Vagina (tissue), 2 donors: ENCODE measurements at places on chromosomes 4 and X. TPM values are rescaled to one million over a fixed set of nuclear protein-coding genes. Genes with fewer than 3 reads are reported as not detected.

USP26 gene
- total RNA-seq, result not detected

- H3K27me3 ChIP-seq, result no peaks in the 10 kb centered on the region
- no peak overlapping the region for H3K4me3 ChIP-seq
- no peaks in the 10 kb centered on the region for H3K36me3 ChIP-seq
- peaks cover 10% of the 10 kb centered on the region for H3K4me1 ChIP-seq
- no peak overlapping the region for H3K27ac ChIP-seq
These were observed 2.5 kb downstream of the AADAT start for GRCh38 chr4:170087163-170087700.

- H3K4me3 ChIP-seq, result no peak overlapping the region
- H3K4me1 ChIP-seq, result no peaks in the 10 kb centered on the region
- H3K27ac ChIP-seq, result no peak overlapping the region
- DNase-seq, result no peak
These were observed 68.7 kb downstream of the MEPE start for GRCh38 chr4:87901422-87901992.

- no peak for DNase-seq
- no peaks in the 10 kb centered on the region for H3K27me3 ChIP-seq
- no peaks in the 10 kb centered on the region for H3K36me3 ChIP-seq
- H3K4me1 ChIP-seq, result no peaks in the 10 kb centered on the region
- H3K27ac ChIP-seq, result no peak overlapping the region
- H3K4me3 ChIP-seq, result no peak overlapping the region
These were observed 140.3 kb upstream of the SMAD1 start for GRCh38 chr4:145341381-145341780.

FAM50A gene
- total RNA-seq, result 33.6 TPM

RAB41 gene
- total RNA-seq, result not detected

DNA sequence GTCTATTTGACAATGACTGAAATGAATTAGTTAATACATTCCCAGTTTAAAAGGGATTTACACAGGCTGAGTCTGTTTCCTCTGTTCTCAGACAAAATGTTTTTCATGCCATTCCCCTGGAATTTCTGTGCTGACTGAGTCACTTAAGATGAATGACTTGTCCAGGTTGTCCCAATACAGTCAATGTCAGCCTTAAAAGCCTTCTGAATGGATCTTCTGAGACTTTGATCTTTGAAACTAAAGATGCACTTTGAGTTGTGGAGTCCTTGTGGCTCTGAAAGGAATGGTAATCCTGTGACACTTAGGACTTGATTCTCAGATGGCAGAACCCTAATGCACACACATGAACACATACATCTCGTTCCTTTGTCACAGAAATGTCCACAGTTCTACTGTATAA lies 622.2 kb upstream of the GRID2 start:
- no peaks in the 10 kb centered on the region for H3K36me3 ChIP-seq
- H3K27ac ChIP-seq, result no peak overlapping the region
- H3K27me3 ChIP-seq, result no peaks in the 10 kb centered on the region
- no peak for DNase-seq
